ENCODE measurements at places on chromosomes 12 and 14.
A peak's percentile ranks its signal among the peaks of the same experiment; 100 is the strongest.

- DNase-seq = no peak
These were observed 105.6 kb downstream of the PTPRO start for GRCh38 chr12:15427913-15428312.

DNA sequence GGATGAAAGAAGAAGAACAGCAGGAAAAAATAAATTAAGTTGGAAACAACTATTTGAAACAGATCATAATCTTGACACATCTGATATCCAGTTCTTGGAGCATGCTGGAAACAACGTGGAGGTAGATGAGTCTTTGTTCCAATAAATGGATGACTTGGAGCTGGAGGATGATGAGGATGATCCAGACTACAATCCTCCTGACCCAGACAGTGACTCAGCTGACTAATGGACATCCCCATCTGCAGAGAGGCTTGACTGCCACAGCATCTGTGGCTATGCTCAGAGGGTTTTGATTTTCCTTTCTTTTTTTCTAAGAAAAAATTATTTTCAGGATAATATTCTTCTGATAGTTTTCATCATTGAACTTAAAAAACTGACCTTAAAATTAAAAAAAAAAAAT, 6.2 kb upstream of the ZDHHC17 start:
- DNase-seq = no peak

DNA sequence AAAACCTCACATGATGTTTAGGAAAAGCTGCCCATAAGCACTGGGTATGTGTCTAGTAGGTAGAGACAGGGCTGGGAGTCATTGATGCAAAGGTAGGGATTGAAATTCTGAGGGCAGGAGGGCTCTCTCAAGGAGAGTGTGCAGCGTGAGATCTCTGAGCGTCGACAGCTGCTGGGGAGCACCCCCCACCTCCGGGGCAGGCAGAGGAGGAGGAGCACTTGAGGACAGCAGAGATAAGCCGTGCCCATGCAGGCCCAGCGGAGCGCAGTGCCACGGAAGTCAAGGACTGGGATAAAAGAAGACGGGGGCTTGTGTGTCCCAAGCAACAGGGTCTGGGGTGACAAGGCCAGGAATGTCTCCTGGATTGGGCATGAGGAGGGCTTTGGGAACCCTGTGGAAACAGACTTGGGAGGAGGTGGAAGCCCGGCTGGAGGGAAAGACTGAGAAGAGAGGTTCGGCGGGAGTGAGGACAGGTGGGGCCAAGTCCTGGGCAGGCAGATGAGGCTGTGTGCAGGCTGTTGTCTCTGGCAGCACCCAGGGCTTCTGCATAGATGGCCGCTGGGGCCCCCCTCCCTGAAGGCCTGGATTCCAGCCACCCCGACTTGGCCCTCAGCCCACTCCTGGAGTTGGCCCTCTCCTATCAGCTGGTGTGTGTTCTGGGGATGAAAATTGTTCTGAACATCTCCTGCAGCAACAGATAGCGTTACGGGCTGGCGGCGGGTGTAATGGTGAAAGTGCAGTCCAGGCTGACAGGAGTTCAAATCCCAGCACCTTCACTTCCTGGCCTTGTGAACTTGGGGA, 1.9 kb downstream of the CACNA2D4 start:
- DNase-seq = no peak

DNA sequence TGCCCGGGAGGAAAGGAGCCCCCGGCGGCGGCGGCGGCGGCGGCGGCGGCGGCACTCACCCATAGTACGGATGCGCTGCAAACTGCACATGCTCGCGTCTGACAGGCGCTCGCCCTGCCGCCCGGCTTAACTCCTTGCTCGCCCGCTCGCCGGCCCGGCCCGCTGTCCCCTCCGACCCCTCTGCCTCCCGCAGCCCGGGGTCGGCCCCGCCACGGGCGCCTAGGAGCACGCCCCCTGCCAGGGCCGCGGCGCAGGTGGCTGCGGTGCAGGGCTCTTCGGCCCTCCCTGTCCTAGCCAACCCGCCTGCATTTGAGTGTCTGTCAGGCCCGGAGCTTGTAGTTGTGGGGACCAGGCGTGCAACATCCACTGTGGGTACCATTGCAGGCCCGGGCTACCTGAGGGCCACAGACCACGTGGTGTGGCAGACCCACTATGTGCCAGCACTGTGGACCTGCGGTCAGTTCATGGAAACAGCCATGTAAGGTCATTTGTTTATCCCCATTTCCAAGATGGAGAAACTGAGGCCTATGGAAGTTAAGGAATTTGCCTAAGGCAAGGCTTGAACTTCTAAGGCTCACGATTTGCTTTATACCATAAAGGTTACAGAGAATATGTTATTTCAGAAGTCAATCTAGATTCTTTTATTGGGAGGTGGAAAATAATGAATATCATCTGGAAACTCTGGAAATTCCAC, 17.6 kb upstream of the PLEKHH1 start:
- DNase-seq = no peak

DNA sequence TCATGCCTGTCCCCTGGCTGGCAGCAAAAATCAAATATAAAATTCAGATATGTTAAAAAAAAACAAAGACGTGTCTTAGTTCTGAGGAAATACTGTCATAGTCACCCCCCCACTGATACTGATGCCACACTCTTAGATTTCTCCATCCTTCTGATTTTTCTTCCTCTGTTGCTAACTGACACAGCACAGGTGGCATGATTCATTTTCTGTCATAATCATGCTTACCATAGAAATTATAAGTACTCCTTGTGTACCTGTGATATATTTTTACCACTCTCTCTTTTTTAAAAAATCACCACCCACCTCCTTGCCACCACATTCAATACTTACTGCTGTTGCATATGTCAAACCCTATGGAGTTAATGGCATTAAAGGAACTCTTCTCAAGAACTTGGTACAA, 209.2 kb downstream of the PPM1H start:
- no peak for DNase-seq

DNA sequence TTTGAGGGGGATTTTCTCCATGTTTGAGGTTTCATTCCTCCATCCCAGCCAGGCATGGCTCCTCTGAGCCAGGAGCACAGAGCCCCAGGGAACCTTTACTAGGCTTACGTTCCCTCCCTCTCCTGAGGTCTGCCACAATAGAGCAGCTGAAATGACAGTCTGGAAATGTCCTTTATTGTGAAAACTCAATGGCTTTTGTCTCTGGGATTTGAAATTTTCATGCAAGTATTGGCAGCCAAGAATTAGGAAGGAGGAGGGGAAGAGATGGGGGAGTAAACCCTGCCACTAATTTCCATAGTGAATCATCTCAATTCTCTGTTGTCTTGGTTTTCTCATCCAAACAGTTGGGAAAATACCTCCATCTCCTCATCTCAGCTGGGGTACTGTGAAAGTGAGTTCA, 2.6 kb upstream of the PLEKHG3 start:
- DNase-seq = peak; percentile 7

Data from tibial artery (tissue), 4 donors.